ENCODE measurements at places on chromosomes 5 and 9. TPM values are rescaled to one million over a fixed set of nuclear protein-coding genes. Genes with fewer than 3 reads are reported as not detected.

Gene PLPPR1
- 0.66 TPM for total RNA-seq

Gene SEMA5A
- 3.0 TPM for total RNA-seq

Gene IFNA13
- not detected for total RNA-seq

Gene PWWP2A
- total RNA-seq = 29.8 TPM

Gene GRK6
- 25.0 TPM for total RNA-seq
